ENCODE measurements at places on chromosomes 5 and 9.

GRCh38 chr5:42490831-42491230 lies 67.6 kb downstream of the GHR start:
- DNase-seq, result no peak

DNA sequence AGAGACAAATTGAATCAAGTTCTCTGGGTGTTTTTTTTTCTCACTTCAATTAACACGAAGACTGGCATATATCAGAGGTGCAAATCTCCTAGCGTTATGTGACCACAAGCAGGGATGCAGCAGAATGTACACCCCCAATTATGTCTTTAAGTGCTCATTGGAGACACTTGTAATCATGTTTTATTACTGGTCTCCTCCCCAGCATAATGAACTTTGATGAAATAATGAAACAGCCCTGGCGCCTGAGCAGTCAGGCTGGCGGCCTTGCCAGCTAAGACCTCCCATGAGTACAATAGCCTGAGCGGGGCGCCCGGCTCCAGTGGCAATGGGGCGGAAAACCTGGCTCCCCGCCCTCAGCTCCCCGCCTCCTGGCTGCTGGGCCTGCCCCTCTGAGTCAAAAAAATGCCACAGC lies 209.4 kb upstream of the MSX2 start:
- no peak for DNase-seq

- DNase-seq, result no peak
Measured at GRCh38 chr5:91178461-91178860, 204.7 kb downstream of the ARRDC3 start.

DNA sequence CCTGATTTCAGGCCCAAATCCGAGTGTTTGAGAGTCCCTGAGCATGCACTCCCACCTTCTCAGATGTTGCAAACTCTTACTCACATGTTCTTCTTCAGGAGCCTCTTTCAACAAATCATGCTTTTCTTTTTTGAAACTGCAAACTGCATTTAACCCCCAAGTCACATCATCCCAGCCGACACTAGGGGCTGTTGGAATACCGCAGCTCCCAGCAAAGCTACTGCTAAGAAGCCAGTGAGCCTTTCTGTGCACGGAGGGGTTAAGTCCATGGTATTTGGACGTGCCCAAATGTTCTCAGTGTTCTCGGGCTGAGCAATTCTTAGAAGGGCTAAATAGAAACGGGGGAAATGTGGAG lies 282.9 kb downstream of the NFIB start:
- DNase-seq, result no peak

- no peak for DNase-seq
Measured at GRCh38 chr5:164298165-164298564, 792.7 kb downstream of the MAT2B start.

DNA sequence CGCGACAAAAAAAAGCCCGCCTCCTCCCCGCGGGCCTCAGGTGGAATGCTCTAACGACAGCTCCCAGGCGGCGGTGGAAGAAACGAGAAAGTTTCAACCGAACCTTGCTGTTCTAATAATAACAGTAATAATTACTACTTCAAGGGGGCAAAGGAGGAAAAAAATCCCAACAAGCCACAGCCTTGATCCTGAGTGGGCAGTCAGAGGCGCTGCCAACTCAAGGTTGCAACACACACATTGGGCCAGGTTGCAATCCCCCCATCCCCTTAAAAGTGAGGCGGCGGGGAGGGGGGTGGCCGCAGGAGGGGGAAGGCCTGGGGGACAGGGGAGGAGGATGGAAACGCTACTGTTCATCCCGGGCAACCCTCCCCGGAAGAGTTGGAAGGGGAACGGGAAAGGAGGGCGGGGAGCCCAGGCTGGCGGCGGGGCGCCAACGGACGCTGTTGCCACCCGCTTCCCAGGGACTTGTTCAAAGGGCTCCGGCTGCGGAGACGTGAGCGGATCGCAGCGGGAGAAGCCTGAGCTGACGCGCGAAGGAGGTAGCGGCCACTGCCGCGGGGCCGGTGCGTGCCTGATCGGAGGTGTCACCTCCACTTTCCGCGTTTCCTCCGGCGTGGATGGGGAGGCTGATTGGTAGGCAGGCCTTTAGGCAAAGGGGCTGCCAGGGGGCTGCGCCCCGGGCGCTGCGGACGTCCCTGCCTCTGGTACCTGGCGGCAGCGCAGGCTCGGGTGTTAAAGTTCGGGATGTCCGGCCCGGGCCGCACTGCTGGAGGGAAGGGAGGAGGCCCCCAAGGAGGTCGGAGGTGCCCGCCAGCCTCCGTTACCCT lies 647 bp downstream of the SMARCA2 start:
- peak; percentile 44 for DNase-seq

GRCh38 chr5:40258222-40258621 lies 421.5 kb upstream of the PTGER4 start:
- DNase-seq, result no peak

- peak; percentile 28 for DNase-seq
Measured at GRCh38 chr5:138663009-138663408, 87.8 kb upstream of the HSPA9 start.

GRCh38 chr5:131966551-131966950 lies 21.1 kb upstream of the MEIKIN start:
- no peak for DNase-seq

DNA sequence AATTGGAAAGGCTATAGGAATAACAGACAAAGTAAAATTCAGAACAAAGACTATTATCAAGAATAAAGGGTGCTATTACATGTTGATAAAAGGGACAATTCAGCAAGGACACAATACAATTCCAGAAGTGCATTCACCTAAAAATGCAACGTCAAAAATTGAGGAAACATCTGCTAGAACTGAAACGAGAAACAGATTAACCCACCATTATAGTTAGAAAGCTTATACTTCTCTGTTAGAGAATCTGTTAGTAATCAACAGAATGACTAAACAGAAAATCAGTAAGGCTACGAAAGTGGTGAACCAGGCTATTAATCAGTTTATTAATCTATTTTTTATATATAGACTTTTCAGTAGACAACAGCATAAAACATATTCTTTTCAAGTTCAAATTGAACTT lies 14.8 kb downstream of the FCN1 start:
- no peak for DNase-seq

DNA sequence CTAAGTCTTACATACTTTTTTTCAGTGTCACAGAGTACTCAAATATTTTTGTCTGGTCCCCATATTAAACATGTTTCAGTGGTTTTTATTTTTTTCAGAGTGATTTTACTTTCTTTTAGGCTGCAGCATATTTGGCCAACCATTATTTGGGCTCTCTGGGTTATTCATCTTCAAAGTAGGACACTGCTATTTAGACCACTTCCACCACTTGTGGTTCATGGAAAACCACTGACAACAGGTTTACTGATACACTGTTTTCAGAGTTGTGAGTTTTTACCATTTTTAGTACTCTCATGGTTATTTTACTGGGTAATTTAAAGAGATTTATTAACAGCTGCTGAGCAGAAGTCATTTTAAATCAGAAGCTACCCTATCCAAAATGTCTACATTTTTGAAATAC lies 437.6 kb downstream of the KIAA0825 start:
- no peak for DNase-seq

DNA sequence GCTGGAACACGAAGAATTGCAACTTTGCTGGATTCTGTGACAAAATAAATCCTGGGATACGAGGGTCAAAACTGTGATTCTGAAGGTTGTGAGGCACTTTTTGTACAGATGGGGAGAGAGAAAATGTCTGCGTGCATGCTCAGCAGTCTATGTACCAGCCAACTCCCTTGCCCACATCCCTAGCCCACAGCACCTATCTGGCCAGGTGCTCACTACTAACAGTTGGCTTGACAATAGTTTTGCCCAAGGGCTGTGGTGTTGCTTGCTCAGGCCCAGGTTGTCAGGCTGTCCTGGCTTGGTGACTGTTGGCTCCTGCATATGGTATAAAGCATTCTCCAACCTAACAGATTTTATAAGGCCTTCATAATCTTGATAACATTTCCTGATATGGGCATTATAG lies 102.0 kb downstream of the DMRT2 start:
- DNase-seq, result no peak

DNA sequence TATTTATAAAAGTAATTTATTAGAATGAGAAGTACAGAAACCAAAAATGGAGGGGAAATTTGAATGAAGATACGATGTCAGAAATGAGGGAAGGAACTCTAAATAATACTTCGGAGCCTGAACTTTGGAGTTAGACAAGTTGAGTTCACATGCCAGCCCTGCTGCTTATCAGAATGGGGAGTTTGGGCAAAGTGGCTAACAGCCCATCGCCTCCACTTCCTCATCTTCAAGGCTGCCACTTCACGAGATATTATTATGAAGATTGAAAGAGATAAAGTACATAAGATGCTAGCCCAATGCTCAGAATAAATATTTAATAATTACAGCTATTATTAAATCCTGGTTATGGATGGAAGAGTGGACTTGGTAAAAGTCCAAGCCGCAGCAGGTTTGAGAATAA lies 56.2 kb upstream of the ABCA1 start:
- DNase-seq, result no peak
